ENCODE measurements at places on chromosomes 7 and 10. TPM values are rescaled to one million over a fixed set of nuclear protein-coding genes. Genes with fewer than 3 reads are reported as not detected.

- H3K36me3 ChIP-seq = no peaks in the 10 kb centered on the region
- no peak for DNase-seq
Measured at GRCh38 chr10:70533189-70533558, 54.6 kb downstream of the PALD1 start.

- no peak overlapping the region for H3K27ac ChIP-seq
- H3K4me1 ChIP-seq = peaks cover 6% of the 10 kb centered on the region
- no peak overlapping the region for H3K4me3 ChIP-seq
- no peak for DNase-seq
Measured at GRCh38 chr7:21364801-21365271, 63.0 kb upstream of the SP4 start.

DNA sequence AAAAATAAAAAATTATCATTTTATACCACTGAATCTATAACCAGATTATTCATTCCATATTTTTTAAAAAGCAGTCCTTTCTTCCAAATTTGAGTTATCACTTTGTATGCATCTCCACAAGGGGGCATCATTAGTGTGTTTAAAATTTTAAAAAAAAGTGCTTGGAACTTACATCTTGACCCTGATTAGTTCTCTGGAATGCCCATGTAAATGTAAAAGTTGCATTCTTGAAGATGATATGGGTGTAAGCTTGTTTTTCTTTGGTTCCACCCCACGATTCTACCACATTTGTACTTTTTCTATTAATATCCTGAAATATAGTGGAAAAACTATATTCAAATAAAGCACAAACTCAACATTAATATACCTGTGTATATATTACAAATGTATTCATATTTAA is 144.9 kb downstream of the ELAPOR2 start:
- H3K27me3 ChIP-seq = no peaks in the 10 kb centered on the region
- no peaks in the 10 kb centered on the region for H3K4me1 ChIP-seq
- no peak for DNase-seq
- no peak overlapping the region for H3K27ac ChIP-seq
- no peaks in the 10 kb centered on the region for H3K36me3 ChIP-seq

The AMPH gene
- polyA plus RNA-seq = 0.18 TPM

The HOXA3 gene
- not detected for polyA plus RNA-seq

The GIMAP7 gene
- 861 TPM for polyA plus RNA-seq
